Mesothelial cell of epicardium (in vitro differentiated cells): ENCODE measurements at places on chromosomes 5 and 9.

DNA sequence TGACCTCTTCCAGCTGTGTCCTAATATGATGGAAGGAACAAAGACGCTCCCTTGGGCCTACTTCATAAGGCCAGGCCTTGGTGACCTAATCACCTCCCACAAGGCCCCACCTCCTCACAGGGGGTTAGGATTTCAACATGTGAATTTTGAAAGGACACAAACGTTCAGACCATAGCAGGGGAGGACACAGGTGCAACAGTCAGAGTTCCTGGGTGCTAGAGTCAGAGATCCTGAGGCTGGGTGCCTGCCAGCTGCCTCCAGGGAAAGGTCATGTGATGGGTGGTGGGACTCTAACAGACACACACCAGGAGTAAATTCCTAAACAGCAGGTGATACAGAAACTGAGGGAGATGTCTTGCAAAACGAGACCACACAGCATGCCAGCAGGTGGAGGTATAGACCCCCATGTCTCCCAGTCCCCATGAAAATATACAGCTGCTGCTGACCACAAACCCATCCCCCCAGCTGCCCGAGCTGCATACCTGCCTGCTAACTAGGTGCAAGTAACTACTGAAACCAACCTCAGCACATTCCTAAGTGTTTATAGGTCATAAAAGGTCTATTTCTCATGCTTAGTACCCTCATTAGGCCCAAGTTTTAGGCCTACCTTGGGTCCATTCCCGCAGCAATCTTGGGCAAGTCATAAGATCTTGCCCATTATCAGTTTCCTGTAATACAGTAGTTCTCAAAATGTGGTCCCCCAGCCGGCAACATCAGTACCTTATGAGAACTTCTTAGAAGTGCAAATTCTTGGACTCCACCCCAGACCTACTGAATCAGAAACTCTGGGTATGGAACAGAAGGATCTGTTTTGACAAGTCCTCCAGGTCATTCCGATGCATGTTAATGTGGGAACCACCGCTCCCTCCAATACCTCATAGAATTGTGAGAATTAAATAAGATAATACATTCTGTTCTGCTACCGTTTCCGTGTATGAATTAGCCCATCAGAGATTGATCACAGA is 245.3 kb downstream of the ENC1 start:
- H3K4me3 ChIP-seq: no peak overlapping the region
- peaks cover 65% of the 10 kb centered on the region for H3K4me1 ChIP-seq
- H3K27me3 ChIP-seq: no peaks in the 10 kb centered on the region
- H3K27ac ChIP-seq: peak overlapping the region; percentile 57
- no peaks in the 10 kb centered on the region for H3K36me3 ChIP-seq

- H3K4me3 ChIP-seq: no peak overlapping the region
- no peak for DNase-seq
- no peaks in the 10 kb centered on the region for H3K27me3 ChIP-seq
- H3K4me1 ChIP-seq: peaks cover 4% of the 10 kb centered on the region
- H3K27ac ChIP-seq: no peak overlapping the region
- no peaks in the 10 kb centered on the region for H3K36me3 ChIP-seq
These were observed 580.9 kb upstream of the WWC1 start for GRCh38 chr5:167710444-167711073.

- H3K4me1 ChIP-seq: no peaks in the 10 kb centered on the region
- no peak overlapping the region for H3K4me3 ChIP-seq
- no peak for DNase-seq
- peaks cover 2% of the 10 kb centered on the region for H3K27me3 ChIP-seq
These were observed 191.9 kb downstream of the ATP10B start for GRCh38 chr5:160660132-160660531.

- DNase-seq: no peak
- H3K27me3 ChIP-seq: no peaks in the 10 kb centered on the region
- peaks cover 23% of the 10 kb centered on the region for H3K4me1 ChIP-seq
- no peak overlapping the region for H3K4me3 ChIP-seq
- no peak overlapping the region for H3K27ac ChIP-seq
- H3K36me3 ChIP-seq: no peaks in the 10 kb centered on the region
These were observed 260.5 kb downstream of the GADD45G start for GRCh38 chr9:89865357-89865756.

- no peak overlapping the region for H3K4me3 ChIP-seq
- no peaks in the 10 kb centered on the region for H3K36me3 ChIP-seq
- no peak for DNase-seq
- peaks cover 14% of the 10 kb centered on the region for H3K27me3 ChIP-seq
- no peaks in the 10 kb centered on the region for H3K4me1 ChIP-seq
- no peak overlapping the region for H3K27ac ChIP-seq
These were observed 10.4 kb downstream of the TMOD1 start for GRCh38 chr9:97511655-97512427.
